Dermis microvascular lymphatic vessel endothelial cell (primary cell): ENCODE measurements at places on chromosomes 2 and 18.

DNA sequence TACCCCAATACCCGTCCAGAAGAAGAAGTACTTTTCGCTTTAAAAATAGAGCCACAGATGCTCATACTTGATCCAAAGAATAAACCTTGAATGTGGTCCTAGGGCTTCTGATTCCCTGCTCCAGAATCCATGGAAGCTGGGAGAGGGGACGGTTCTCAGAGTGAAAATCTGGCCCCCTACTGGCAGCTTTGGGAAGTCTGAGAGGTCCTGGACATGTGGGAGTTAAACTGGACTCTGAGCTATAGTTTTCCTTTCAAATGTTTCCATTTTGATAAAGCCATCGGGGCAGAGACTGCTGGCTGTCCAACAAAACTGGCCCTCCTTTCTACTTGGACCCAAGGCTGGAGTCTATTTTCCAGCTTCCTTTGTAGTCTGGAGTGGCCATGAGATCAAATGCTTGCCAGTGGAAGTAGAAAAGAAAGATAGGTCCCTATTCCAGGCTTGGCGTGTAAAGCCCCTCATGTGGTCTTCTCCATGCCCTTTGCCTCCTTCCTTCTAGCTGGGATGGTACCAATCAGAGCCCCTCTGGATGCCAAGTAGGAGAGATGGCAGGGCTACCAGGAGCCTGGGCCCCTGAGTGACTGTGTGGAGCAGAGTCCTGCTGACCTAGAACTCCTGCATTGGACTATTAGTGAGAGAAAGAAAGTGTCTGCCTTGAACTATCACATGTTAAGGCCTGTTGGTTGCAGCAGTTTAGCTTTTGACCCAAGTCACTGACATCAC is 37.7 kb upstream of the TBC1D8 start:
- peak; percentile 27 for DNase-seq

- no peak for DNase-seq
Measured at GRCh38 chr2:19723021-19723420, 178.8 kb downstream of the TTC32 start.

- DNase-seq: peak; percentile 16
Measured at GRCh38 chr18:58013241-58014211, 30.5 kb upstream of the NEDD4L start.

- no peak for DNase-seq
Measured at GRCh38 chr2:70936979-70937811, 1.5 kb downstream of the ATP6V1B1 start.

DNA sequence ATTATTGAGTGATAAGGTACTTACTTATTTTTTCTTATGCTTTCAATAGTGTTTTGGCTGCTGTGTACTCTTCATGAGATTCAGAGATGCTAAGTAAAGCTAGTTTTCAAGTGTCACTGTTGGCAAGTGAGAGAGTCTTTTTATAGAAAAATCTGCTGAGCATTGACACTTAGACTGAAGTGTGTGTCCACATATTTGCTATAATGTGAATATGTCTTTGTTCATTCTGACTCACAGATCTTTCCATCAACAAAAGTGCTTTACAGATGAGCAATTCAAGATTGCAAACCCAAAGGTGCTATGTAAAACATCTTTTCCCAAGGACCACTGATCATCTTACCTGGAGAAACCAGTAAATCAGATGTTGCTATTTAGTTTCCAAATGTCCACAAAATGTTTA is 410.6 kb upstream of the FIGN start:
- DNase-seq: no peak

- no peak for DNase-seq
Measured at GRCh38 chr2:181041661-181042060, 61.3 kb downstream of the UBE2E3 start.
